T1000 (cell line): ENCODE measurements at places on chromosomes 5 and 9.

DNA sequence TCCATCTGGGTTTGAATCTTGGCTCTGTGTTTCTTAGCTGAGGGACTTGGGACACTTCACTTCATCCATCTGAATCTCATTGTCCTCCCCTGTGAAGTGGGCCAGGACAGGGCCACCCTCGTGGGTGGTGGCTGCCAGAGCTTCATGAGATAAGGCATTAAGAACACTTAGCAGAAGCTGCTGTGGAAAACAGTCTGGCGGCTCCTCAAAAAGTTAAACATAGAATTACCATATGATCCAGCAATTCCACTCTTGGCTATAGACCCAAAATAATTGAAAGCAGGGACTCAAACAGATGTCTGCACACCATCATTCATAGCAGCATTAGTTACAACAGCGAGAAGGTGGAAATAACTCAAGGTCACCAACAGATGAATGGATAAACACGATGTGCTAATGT, 42.4 kb upstream of the GGTA1 start:
- no peak for DNase-seq

DNA sequence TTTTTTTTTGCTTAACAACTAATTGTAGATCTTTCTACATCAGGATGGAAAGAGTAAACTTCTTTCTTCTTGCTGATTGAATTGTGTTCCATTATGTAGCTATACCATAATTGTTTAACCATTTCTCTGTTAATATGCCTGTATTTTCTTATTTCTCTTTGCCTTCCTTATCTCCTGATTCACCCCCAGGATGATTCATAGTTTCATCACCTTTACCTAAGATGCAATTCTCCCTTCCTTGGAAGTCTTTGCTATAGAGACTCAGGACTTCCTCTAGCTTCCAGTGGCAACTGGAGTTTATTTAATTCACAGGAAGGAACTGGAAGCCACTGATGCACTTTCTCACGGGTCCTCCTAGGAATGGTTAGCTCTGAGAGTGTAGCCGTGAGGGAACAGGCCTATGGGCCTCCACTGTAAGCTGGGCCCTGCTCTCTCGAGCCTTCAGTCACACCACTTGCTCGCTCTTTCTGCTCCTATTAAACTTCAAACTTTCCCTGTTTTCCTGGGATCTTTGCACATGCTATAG, 83.1 kb downstream of the FGF1 start:
- no peak for DNase-seq

DNA sequence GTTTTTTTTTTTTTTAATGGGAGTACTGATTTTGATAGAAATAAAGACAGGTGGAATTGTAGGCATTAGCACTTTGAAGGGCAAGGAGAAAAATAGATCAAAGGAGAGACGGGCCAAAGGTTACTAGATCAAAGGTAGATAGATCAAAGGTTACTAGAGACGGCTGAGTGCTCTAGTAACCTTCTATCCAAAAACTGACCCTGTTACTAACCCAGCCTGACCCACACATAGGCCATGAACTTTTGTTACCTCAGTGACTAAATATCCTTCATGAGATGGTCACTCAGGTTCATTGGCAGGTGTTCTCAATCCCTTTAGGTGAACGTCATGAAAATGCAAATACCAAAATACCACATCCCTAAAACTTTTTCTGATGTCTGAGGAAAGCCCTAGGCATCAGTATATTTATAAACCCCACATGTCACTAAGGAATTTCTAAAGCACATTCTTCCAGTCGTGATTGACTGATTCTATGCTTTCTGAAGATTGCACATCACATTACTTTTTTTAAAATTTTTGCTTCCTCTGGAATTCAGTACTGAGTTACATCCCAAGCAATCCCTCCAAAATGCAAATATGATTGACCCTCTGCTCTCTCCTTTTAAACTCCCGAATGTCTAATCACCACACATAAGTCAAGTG, 772.7 kb downstream of the BRINP1 start:
- no peak for DNase-seq

- no peak for DNase-seq
Observed at GRCh38 chr5:56598941-56599340, 216.4 kb upstream of the MAP3K1 start.

DNA sequence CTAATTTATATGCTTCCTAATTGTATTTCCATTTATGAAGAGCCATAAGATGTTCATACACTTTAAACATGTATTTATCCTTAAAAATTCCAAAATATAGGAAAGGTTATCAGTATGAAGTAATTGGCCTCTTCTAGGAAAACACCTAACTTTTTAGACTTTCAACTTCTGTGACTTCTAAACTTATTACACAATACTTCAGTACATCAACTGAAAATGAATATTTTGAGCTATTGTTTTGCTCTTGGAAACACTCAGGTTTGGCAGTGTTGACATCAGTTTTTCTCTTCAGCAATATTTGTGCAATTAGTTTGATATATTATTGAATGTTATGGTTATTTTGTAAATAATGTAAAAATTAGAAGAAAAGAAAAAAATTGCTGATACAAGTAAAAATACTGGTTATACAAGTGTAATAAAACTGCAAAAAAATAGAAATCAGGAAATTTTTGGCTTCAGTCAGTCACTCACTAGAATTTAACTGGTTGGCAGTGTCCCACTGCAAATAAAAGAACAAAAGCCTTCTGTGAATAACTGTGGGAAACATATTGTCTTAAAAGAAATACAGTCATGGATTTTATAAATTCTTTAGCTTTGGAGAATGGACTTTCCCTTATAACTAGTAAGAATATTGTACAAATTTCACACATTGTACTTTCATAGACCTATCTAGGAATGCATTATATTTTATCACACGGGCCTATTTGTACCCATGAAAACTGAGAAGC, 635.9 kb downstream of the TLE1 start:
- no peak for DNase-seq

GRCh38 chr9:73067074-73067473, 84.6 kb upstream of the ANXA1 start:
- DNase-seq: no peak

- no peak for DNase-seq
Observed at GRCh38 chr9:123246534-123246933, 21.9 kb downstream of the STRBP start.

- no peak for DNase-seq
Observed at GRCh38 chr5:175317872-175318271, 126.1 kb downstream of the DRD1 start.

DNA sequence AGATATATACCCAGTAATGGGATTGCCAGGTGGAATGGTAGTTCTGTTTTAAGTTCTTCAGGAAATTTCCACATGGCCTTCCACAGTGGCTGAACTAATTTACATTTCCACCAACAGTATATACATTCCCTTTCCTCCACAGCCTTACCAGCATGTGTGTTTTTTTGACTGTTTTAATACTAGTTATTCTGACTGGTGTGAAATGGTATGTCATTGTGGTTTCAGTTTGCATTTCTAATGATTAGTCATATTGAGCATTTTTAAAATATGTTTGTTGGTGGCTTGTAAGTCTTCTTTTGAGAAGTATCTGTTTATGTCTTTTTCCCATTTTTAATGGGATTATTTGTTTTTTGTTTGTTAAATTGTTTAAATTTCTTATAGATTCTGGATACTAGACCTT, 208.9 kb downstream of the CFAP90 start:
- no peak for DNase-seq

DNA sequence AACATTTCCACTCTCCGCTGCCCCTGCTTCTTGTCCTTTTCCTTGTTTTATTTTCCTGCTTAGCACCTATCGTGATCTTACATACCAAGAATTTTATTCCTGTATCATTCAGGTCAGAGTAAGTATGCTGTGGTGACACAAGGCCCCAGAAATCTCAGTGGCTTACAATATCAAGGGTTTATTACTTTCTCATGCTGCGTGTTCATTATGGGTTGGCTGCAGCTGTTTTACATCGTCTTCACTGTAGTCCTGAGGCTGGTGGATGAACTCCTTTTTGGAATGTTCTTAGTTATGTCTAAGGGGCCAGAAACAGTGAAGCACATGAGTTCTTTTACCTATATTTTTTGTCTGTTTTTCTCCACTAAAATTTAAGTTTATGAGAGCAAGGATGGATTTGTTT, 51.2 kb downstream of the FCHO2 start:
- no peak for DNase-seq

- DNase-seq: no peak
Observed at GRCh38 chr5:158194561-158194976, 335.6 kb upstream of the CLINT1 start.

DNA sequence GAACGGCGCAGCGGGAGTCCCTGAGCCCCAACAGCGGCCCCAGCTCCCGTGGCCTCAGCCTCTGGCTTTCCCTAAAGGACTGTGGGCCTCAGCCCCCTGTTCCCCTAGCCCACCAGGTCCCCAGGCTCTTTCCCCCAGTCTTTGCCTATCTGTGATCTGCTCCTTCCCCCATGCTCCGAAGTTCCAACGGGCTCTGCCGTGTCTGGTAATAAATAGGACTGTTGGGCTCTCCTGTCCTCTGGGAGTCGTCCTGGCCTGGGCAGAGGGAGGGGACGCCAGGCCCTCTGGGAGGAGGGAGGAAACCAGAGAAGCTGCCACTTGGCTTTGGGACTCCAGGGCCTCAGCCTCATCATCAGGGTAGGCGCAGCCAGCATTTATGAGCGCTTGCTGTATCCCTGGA, 28.1 kb downstream of the ADGRD2 start:
- DNase-seq: no peak

- no peak for DNase-seq
Observed at GRCh38 chr5:100855937-100856430, 47.1 kb downstream of the ST8SIA4 start.

GRCh38 chr9:87878989-87879511, 3.6 kb upstream of the SPATA31E1 start:
- DNase-seq: no peak

DNA sequence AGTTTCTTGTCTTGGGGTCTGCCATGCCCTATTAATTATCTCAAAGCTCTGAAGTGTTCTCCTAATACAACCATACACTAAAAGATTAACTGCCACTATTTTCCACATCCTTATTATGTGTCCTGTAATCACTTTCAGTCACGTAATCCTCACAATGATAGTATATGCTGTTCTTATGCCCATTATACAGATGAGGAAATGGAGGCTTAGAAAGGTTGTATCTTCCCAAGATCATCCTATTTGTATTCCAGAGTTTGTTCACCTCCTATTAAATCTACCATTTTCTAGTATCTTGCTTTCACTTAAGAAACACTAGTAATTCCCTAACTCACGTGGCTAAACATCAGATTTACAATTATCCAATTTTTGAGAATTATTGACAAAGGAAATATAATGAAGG, 2.9 kb upstream of the ARHGEF28 start:
- no peak for DNase-seq

GRCh38 chr9:119365291-119366027, 3.8 kb downstream of the BRINP1 start:
- no peak for DNase-seq

- no peak for DNase-seq
Observed at GRCh38 chr5:2204366-2205184, 321.9 kb upstream of the IRX4 start.

DNA sequence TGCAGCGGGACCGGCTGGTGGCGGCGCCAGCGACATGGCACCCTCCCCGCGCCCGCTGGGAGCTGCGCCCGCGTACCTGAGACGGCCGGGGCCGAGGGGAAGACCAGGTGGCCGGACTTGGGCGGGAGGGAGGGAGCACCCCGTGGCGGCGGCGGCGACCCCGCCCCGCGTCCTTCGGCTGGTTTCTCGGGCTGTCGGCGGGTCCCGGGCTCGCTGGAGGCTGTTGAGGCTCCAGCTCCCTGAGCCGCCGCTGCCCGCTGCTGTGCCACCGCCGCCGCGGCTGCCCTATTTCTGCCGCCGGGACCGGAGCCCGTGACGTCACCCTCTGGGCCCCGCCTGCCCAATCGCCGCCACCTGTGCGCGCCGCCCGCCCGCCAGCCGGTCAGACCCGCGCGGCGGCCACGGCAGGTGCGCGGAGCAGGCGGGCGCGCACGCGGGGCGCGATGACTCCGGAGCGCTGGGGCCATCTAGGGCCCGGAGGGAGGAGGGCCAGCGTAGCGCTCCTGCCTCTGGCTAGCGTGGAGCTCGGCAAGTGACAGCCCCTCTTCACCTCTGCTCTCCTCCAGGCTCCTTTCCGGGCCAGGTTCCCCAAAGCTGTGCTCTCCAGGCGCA, at the start of gene FSTL4:
FSTL4 (minus strand) TSS at position 293 of the 612 bp plus-strand sequence.
- no peak for DNase-seq

DNA sequence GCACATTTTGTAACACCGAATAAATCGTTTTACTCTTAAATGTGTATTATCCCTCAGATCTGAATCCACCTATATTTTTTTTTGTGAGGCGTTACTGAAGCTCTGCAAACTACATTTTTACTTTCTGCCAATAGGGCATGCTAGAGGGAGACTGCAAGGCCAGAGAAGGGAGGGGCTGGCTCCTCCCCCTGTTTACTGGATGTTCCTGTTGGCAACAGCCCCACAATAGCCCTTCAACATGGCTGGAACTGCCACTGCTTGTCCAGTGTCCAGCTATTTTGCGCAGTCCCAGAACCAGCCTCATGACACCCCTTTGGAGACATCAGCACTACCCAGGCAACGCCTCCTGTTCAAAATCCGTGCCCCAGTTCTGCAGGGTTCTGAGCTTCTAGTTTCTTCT, 85.4 kb upstream of the MIER3 start:
- no peak for DNase-seq

DNA sequence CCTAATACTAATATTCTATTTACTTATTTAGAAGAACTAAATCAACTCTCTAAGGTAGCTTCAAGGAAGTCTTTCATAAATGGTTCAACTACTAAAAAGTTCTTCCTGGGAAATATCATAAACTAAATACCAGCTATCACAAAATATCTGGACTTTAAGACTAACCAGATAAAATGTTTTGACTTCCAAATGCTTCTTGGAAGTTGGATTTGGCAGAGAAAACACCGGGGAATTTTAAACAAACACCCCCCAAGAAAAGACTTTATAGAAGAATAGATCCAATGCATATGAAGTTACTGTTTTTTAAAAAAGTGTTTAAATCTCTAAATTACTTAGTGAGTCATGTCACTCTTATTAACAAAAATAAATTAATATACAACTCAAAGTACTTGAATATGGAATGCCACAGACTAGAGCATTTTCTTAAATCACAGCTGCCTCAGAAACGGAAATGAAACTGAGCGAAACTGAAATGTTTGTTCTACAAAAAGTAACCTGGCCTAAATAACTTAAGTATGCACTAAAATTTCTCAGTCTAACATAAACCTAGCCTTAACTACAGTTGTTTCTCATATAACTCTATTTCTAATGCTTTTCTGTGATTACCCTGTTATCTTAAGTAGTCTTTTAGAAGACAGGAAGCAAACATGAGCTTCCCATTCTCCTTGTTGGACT, 6.8 kb downstream of the ABCA1 start:
- no peak for DNase-seq

- DNase-seq: no peak
Observed at GRCh38 chr5:7364226-7364875, 31.6 kb upstream of the ADCY2 start.

DNA sequence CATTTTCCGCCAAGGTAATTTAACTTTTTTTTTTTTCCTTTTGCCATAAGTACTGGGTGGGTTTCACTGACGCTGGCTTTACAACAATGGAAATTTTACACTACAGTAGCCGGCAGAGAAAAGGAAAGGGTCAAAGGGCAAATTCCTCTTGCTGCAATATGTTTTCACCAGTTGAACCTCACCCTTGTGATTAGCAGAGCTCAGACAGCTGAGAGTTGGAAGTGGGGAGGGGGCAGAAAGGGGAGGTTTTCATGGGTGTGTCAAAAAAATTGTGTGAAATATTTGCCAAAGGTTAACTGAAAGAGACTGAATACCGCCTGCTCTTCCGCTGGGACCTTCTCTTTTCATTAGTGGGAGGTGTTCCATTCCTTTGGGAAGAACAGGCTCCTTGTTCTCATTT, 296.9 kb downstream of the ADAMTS6 start:
- DNase-seq: no peak

GRCh38 chr9:83106263-83106662, 43.3 kb upstream of the RASEF start:
- DNase-seq: no peak
